ENCODE measurements at places on chromosomes 7 and 10.

DNA sequence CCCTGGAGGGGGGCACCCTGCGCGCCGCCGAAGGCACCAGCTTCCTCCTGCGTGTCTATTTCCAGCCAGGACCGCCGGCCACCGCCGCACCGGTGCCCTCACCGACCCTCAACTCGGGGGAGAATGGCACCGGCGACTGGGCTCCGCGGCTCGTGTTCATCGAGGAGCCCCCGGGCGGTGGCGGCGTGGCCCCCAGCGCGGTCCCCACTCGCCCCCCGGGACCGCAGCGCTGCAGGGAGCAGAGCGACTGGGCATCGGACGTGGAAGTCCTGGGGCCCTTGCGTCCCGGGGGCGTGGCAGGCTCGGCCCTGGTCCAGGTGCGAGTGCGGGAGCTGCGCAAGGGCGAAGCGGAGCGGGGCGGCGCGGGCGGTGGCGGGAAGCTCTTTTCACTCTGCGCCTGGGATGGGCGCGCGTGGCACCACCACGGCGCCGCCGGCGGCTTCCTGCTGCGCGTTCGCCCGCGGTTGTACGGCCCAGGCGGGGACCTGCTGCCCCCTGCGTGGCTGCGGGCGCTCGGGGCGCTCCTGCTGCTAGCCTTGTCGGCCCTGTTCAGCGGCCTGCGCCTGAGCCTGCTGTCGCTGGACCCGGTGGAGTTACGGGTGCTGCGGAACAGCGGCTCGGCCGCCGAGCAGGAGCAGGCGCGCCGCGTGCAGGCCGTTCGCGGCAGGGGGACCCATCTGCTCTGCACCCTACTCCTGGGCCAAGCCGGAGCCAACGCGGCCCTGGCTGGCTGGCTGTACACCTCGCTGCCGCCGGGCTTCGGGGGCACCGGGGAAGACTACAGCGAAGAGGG, 594 bp downstream of the CNNM1 start:
- DNase-seq: peak; percentile 2

GRCh38 chr7:130353196-130353595, 8.6 kb downstream of the CPA5 start:
- no peak for DNase-seq

DNA sequence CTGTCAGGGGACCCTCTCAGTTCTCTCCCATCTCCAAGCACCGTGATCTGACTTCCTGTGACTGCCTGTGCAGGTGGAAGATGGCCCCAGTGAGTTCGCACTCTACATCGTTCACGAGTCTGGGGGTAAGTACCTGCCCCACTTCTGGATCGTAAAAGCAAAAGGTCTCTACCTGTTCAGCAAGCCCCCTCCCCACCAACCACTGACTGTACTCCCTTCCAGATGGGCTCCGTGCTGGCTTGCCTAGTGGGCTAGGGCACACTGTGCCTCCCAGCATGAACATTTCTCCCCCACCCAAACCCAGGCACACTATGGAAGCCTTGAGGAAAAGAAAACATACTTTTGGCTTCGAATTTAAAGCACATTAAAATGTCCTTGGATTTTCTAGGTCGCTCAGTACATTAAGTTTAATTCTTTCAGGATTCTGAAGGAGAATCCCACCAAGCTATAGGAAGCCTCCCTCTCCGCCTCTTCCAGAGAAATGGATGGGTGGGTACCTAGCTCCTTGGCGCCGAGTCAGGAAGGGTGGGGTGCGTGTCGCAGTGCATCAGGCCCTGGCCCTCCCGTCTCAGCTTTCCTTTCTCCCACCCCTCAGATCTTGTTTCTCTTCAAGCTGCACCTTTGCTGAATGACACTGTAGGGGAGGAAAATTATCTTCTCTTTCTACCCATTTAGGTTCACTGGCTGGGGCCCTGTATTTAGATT, 11.0 kb upstream of the ZNF22 start:
- DNase-seq: no peak

- no peak for DNase-seq
Measured at GRCh38 chr7:54995610-54996363, 23.0 kb upstream of the EGFR start.

DNA sequence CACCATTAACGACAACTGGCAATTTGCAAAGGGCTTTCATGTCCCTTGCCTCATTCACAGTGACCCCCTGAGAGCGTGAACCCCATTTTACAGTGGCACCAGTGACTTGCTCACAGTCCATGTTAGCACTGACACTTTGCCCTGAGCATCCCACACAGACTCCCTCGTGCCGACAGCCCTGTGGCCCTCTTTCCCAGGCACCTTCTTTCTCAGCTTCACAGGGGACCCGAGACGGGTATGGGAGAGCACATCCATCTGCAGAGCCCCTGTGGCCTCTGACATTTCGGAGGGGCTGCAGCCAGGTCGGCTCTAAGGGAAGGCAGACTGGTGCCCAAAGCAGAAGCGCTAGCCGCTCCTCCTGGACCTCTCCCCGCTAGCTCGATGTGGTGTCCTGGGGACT, 10.8 kb downstream of the LOXL4 start:
- no peak for DNase-seq

DNA sequence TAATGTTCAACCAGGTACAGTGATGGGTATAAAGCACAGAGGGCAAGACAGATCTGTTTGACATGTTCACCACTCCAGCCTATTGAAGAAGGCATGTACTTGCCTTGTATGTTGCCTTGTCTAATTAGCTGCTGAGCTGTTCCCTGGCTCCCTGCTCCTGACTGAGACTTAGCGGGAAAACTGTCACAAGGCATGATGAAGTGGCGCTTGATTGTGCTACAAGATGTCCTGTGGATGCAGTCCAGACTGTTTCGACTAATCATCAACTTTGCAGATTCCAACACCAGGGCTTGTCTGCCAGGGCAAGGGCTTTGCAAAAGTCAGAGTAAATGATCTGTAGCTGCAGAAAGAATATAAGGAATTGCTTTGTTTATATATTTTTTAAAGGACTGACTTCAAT, 136.2 kb upstream of the NRBF2 start:
- no peak for DNase-seq

DNA sequence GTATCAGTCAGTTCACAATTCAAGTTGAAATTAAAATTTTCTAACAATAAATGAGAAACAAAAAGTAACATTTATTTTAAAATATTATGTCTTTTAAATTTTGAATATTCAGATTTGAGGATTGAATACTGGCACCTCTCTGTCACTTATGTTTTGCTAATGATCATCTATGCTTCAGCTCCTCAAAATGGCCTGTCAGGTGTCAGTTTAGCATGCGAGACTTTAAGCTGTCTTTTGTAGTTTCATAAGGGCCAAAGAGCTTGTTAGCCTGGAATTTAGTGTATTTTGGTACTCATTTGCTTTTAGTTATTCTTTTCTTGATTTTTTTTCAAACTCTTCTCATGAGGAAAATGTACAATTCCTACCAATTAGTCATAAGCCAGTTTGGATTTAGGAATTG, 102.0 kb upstream of the RPA3 start:
- no peak for DNase-seq

DNA sequence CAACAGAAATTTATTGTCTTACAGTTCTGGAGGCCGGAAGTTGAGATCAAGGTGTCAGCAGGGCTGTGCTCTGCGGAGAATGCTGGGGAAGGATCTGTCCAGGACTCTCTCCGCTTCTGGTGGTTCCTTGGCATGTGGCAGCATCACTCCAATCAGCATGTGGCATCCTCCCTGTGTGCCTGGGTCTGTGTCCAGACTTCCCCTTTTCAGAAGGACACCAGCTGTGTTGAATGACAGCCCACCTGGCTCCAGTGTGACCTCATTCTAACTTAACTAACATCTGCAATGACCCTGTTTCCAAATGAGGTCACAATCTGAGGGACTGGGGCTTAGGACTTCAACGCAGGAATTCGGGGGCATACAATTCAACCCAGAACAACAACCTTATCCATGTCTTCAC, 141.9 kb downstream of the BMS1 start:
- no peak for DNase-seq

DNA sequence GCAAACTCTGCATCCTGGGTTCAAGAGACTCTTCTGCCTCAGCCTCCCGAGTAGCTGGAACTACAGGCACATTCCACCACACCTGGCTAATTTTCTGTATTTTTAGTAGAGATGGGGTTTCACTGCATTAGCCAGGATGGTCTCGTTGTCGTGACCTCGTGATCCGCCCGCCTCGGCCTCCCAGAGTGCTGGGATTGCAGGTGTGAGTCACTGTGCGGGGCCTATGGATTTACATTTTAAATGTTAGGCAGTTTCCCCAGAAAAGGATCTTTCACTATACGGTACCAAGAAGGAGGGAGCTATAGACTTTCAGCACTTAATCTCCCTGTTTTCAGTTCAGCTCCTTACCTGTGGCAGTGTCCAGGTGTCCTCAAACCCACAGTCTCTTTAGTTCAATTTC, 50.8 kb downstream of the SIRT1 start:
- no peak for DNase-seq

DNA sequence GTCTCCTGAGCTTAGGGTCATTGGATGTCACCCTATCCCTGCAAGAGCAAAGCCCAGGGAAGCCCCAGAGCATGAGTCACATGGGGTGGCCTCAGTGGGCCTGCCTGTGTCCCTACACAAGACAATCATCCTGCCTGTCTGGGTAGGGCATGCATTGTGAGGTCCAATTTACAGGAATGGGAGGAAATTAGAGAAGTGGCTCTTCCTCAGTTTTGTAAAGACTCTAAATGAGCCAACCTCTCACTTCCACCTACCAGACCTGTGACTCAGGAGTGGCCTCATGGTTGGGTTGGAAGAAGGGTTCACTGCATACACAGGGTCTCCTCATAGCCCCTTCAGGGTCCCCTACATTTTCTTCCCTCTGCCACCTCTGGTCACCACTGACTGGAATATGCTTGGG, 43.6 kb upstream of the SMNDC1 start:
- no peak for DNase-seq

- DNase-seq: no peak
Measured at GRCh38 chr7:1330801-1331425, 98.2 kb downstream of the UNCX start.

DNA sequence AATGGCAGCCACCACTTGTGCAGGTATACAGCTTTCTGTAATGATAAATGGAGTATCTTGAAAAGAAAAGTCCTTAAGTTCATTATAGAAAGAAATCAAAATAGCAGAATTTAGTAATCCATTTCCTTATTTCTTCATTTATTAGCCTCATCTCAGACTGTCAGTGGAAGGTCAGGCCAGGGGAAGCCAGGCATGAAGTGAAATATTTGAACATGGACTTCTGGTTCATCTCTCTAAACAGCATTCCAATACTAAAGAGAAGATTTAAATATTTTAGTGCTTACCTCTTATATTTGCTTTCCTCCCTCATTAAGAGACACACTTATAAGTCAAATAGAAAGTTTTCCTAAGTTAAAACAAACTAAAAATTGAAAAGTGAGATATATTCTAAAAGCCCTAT, 26.8 kb downstream of the TRDMT1 start:
- no peak for DNase-seq

GRCh38 chr7:38481401-38481800, 149.8 kb downstream of the AMPH start:
- no peak for DNase-seq

GRCh38 chr7:81005254-81005653, 86.4 kb upstream of the SEMA3C start:
- no peak for DNase-seq

DNA sequence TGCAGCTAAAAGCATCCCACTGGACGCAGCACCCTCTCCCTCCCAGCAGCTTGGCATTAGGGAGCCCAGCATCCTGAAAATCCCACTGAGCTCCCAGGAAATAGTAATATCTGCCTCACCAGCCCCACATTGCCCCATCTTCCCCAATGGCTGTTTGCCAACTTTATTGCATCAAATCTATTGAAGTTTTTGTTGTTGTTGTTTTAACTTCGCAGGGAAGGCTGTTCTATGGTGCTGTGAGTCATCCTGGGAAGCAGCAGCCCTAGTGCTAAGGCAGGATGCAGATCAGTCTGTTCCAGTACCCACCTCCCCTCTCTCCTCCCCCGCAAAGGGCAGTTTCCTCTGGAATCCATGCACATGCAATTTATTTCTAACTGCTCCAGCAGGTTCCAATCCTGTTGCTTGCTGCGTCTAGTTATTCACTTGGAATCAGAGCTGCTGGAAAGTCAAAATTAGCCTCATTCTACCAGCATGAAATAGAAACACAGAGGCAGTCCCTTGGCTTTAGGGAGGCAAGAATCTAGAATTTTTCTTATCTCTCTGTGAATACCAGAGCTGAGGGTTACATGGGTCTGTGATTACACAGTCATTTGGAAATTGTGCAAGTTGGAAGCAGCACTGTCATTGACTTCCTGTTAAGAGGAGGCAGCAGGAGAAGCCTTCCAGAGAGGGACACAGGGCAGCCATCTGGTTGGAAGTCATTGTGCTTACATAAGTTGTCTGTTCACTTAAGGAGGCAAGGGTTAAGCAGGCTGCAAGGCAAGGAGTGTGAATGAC, 115.9 kb upstream of the CACUL1 start:
- DNase-seq: no peak

DNA sequence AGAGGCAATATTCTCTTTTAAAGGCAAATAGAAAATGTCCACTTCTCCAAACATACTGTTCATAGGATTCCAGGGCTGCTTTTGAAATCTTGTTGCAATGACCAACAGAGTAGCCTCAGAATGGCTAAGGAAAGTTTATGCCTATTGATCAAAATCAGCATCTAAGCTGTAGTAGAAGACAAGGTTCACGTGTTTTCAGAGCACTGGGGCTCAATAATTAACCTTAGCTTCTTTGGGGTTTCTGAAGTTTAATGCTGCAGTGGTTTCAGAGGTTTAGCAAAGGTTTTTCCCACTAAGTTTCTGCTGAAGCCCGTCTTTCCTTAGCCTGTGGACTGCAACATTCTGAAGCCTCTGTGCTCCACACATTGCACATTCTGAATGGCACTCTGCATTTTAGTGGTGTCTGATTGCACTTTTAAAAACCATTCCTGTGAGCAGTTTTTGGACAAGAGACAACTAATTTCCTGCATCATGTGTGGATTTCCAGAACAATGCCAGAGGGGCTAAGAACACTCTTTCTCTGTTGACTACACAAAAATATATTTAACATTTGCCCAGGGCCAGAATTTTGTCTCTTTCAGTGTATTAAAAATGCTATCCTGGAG, 342.5 kb downstream of the PTEN start:
- DNase-seq: no peak

DNA sequence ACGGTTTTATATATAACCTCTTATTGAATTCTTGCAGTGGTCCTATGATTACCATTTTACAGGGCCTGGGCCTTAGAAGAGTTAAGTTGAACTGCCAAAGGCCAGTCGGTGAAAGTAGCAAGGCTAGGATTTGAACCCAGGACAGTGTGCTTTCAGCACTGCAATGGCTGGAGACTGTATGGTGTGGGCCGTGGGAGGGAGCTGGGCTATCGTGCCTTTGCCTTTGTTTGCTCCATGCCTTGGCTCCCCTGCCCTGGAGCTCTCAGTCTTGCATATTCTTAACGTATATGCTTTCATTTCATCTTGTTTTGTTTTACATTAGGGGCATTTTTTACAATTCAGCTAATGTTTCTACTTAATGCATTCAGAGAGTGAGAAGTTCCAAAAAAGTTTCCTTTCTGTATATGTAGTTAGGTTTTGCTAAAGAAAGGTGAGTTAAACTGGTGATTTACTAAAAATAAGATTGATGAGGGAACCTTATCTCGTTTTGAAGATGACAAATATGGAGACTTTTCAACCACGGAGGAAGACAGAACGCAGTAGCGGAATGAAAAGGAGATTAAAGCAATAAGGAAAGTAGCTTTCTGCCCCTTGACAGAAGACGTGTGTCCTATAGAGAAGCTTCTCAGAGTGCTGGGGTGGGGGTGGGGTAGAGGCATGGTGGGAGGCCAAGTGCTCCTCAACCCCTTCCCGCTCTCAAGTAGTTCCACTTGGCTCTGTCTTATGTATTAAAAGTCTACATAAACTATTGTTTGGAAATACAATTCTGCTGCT, 82.5 kb downstream of the RTKN2 start:
- no peak for DNase-seq

Data from activated CD8-positive, alpha-beta memory T cell treated with anti-CD3 and anti-CD28 coated beads for 48 hours (primary cell).